ENCODE measurements at places on chromosomes 16 and 17.

DNA sequence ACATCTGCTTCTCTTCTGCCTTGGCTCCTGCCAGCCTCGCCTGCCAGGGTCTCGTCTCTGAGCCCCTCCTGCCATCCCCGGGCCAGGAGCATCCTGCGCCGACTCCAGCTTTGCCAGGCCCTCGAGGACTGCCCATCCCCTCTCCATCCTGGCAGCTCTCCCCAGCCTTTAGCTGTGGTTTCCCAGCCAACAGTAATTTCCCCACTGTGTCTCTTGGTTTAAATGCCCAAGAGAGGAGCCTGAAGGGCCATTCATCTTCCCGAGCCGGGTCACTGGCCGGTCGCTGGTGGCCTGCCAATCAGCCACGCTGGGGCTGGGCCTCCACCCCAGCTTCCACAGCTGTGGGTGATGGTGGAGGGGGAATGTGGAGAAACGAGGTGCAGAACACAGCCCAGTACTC, 47.8 kb downstream of the MRC2 start:
- no peak for DNase-seq

DNA sequence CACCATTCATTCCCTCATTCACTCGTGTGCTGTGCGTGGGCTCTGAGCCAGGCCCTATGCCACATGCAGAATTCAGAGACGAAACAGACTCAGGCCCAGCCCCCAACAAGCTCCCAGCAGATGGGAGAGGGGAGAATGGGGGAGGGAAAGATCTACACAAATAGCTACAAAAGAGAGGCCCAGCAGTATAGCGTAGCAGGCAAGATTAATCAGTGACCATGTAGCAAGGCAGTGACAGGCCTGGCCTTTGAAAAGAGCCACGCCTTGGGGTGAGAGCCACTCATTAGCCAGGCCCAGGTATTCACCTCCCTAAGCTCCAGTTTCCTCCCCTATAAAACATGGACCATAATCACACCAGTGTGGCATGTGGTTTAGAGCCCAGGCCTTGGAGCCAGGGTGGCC, 16.4 kb upstream of the KRT19 start:
- no peak for DNase-seq

- no peak for DNase-seq
Observed at GRCh38 chr17:19755821-19756510, 7.9 kb upstream of the ALDH3A1 start.

- no peak for DNase-seq
Observed at GRCh38 chr17:68777856-68778694, 176.9 kb upstream of the FAM20A start.

DNA sequence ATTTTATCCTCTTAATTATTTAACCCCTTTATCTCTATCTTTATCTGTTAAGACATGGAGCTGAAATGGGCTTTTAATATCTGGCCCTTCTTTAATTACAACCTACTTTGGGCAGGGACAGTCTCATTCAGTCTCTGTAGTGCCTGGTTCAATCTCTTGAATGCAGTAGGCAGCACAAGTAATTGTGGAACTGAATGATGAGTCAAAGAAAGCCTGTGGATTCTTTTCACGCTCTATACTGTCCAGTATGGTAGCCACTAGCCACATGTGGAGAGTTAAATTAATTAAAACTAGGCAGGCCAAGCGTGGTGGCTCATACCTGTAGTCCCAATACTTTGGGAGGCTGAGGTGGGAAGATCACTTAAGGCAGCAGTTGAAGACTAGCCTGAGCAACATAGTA, 9.3 kb downstream of the BPTF start:
- no peak for DNase-seq

- no peak for DNase-seq
Observed at GRCh38 chr17:21029515-21029914, 13.3 kb downstream of the USP22 start.

DNA sequence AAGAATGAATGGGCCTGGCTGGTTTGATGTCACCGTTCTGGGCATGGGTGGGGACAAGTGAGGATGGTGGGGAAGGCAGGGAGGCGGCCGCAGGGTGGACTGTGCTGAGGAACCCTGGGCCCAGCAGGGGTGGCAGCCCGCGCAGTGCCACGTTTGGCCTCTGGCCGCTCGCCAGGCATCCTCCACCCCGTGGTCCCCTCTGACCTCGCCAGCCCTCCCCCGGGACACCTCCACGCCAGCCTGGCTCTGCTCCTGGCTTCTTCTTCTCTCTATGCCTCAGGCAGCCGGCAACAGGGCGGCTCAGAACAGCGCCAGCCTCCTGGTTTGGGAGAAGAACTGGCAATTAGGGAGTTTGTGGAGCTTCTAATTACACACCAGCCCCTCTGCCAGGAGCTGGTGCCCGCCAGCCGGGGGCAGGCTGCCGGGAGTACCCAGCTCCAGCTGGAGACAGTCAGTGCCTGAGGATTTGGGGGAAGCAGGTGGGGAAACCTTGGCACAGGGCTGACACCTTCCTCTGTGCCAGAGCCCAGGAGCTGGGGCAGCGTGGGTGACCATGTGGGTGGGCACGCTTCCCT, 6.5 kb upstream of the SERPINF1 start:
- DNase-seq = no peak

DNA sequence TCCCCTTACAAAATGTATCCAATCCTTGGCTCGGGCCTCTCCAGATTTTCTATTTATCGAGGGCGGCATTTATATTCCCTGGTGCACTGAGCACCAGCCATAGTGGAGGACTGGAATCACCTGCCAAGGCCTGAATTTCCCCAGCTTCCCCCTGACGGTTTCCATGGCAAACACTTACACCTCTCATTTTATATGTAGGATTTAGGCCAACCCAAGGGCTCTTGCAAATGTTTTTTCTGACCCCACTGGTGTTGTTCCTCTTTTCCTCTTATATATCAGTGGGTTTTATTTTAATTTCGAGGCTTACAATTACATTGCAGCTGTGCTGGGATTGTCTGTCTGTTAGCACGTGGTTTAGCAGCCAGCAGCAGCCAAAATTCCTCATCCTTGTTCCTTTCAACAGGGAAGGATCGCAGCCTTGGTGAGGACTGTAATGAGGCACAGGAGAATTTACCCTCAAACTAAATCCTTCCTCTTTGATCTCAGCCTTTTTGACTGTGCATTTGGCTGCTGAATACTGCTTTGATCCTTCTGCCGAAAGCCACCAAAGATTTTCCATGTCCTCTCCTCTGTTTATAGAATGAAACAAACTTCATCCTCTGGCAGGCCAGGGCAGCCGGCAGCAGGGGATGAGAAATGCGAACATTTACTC, 26.5 kb upstream of the CES5A start:
- no peak for DNase-seq

DNA sequence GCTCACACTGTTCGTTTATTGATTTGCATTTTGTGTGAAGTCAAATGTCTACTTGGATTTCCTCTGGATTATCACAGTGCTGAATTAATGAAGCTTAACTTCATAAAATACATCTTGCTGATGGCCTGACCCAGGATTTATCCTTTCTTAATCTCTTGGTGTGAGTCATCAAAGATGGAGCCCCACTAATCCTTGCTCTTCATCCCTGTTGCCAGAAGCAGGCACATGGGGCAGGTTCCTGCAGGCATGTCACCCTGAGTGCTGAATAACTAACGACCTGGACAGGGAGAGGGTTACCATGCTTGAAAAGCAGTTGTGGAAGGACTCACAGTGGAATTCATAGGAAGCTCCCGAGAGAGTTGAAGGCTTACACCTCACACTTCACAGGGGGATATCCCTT, 56.0 kb upstream of the FA2H start:
- DNase-seq = no peak

- DNase-seq = no peak
Observed at GRCh38 chr17:60970741-60971140, 293.1 kb downstream of the BCAS3 start.

- no peak for DNase-seq
Observed at GRCh38 chr16:58472827-58473226, 27.1 kb upstream of the NDRG4 start.

DNA sequence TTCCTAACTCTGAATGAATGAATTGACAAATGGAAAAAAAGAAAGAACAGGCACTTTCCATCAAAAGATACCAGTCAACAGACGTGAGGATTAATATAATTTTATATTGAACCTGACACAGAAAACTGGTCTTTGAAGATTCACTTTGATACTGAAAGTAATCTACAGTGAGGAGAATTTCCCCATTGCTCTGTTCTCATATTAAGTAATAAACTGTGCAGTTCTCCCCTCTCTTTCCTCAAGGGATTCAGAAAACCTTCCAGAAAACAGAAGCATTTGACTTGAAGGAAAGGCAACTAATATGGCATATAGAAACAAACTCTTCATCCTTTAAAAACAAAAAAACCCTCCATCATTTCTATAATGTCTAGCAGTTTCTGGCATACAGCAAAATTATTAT, 2.2 kb downstream of the TEX2 start:
- no peak for DNase-seq
